RPMI7951 (cell line): ENCODE measurements at places on chromosomes 3 and 15. TPM values are rescaled to one million over a fixed set of nuclear protein-coding genes. Genes with fewer than 3 reads are reported as not detected.

GRCh38 chr3:105662306-105662705 is 206.5 kb downstream of the CBLB start:
- DNase-seq: no peak

DNA sequence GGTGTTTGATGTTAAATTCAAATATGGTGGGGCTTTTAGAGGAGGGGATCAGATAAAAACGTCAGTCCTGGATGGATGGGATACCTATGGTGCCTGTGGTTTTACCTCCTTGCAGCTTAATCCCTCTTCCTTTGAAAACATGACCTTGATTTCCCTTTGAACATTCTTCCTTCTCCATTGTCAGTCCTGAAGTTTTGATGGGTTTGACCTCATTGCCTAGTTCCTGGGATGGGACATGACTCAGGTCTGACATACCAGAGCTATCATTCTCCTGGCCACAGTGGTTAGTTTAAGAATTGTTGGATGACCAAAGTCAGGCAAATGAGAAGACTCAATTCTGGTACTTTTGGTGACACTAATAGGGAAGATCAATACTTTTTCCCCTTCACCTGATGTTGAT is 87.2 kb downstream of the PRICKLE2 start:
- peak; percentile 58 for DNase-seq

- DNase-seq: no peak
Measured at GRCh38 chr3:45518376-45519135, 76.0 kb upstream of the LIMD1 start.

DNA sequence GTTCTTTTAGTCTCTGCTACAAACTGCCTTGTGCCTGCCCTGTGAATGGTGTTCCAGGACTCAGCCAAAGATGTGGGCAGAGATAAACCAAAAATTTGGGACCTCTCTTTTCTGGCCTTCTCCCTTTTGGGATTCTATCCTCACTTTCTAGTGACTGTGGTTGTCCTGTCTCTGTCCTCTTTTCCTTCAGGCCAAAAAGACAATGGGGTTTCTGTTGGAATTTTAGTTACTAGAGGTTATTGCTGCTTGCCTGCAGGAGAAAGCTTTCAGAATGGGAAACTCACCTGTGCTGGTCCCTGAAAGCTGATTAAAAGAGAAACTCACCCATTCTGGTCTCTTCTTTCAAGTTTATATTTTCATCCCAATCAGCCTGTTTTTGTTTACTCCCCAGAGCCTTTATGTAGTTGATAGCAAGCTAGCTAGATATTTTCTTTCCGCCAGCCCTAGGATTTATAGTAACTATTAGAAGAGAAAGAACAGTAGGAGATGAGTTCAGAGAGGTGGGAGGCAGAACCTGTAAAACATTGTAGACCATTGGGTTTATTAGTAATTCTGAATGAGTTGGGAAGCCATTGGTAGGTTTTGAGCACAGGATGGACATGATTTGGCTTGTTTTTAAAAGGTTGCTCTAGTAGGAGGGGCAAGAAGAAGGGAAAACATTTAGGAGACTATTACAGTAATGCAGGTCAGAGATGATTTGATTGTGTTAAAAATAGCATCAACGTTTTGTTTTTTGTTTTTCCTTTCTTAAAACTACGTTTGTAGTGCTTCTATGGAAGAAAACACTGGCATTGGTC is 138.9 kb downstream of the TCF12 start:
- no peak for DNase-seq

- DNase-seq: peak; percentile 62
Measured at GRCh38 chr15:70956201-70956995, 63.8 kb downstream of the LRRC49 start.

- no peak for DNase-seq
Measured at GRCh38 chr3:72559385-72559784, 288.9 kb downstream of the SHQ1 start.

Gene PTPRG
- 43.0 and 44.9 TPM in 2 replicates for total RNA-seq

GRCh38 chr3:43689166-43689565 is 1.6 kb upstream of the ABHD5 start:
- no peak for DNase-seq

DNA sequence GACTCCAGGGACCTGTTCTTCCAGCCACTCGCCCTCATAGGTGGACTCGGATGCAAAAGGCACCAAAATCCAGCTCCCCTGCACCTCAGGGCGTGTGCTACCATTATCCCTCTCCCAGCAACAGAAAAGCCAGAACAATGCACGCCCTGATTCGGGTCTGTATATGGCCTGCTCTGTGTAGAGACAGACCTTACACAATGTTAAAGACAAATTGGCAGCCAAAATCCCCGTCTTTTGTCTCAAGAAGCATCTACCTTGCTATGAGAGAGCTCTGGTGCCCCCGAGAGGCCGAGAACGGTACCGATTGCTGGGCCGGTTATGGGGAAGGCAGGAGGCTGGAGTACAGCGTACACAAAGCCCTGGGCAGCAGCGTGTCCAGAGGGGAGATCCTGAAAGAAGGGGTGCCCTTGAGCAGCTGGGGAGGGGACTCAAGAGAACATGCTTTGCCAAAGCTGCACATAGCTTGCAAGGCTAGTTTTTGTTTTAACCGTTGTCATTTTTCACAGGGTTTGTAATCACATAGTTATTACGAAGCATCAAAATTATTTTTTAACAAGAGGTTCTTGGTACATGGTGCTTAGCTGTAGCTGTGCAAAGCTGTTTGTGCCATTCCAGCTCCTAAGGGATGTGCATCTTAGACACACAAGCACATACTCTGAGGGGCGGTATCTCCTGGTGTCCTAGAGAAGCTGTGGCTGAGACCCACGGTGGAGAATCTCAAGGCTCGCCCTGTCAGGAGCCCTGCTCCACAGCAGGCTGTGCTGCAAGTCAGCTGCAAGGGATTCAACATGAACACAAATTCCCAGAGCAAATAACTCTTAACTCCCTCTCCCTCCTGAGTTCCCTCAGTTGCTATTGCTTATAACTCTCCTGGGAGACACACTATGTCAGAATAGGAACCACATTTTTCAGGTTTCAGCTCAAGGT is 461.5 kb upstream of the PPP2R3A start:
- DNase-seq: peak; percentile 66

DNA sequence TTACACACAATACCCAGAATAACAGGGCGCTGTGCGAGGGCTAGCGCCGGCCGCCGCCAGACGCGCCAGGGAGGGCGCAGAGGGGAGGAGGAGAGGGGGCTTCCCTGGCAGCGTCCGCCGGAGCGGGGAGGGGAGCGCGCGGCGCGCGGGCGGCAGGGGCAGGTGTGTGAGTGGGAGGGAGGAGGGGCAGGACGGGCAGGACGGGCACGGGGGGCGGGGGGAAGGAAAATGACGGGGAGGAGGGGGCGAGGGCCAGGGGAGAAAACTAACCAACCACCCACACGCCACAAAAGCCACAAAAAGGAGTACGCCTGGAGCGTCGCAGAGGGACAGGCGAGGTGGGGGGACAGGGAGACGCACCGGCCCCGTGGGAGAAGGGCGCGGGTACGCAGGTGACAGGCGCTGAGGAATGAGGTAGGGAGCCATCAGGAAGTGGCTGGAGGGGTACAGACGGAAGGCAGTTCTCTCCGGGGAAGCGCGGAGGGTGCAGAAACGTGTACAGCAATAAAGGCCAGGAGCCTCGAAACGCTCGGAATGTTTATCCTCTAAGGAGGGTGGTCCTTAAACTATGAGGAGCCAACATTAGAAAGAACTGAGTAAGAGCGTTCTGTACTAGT is 610 bp upstream of the SATB1 start:
- DNase-seq: no peak

DNA sequence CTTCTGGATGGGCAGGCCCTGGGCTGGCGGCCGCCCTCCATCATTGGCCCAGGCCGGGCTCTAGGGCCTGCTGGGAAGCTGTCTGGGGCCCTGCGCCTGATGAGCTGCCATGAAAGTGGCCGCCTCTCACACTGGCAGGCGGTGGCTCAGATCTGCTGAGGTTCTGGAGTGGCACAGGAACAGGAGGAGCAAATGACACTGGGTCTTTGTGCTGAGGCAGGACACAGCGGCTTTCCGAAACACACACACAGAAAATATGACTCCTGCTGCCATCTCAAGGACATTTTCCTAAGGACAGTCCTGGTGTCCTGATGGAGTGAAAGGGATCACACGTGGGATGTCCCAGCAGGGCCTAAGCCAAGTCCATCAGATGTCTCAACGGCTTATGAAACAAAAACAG is 103.5 kb downstream of the NUP210 start:
- no peak for DNase-seq

Gene AADACL2
- total RNA-seq: not detected in 2 replicates

GRCh38 chr15:60358935-60359682 is 38.7 kb downstream of the ANXA2 start:
- DNase-seq: peak; percentile 82

- DNase-seq: peak; percentile 48
Measured at GRCh38 chr3:127959873-127960272, 44.8 kb downstream of the KBTBD12 start.

- DNase-seq: no peak
Measured at GRCh38 chr3:6567241-6567640, 293.7 kb upstream of the GRM7 start.

Gene ULK3
- total RNA-seq: 14.3 and 15.1 TPM in 2 replicates

DNA sequence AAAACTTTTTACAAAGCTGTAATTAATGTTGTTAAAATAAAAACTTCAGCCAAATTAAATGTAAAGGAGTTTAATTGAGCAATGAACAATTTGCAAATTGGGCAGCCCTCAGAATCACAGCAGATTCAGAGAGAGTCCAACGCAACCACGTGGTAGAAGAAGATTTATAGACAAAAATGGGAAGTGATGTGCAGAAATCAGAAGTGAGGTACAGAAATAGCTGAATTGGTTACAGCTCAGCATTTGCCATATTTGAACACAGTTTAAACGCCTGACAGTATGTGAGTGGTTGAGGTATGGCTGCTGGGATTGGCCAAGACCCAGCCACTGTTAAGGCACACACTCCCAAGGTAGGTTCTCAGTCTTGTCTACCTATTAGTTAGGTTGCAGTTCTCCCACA is 14.4 kb upstream of the PLA2G4D start:
- no peak for DNase-seq

- no peak for DNase-seq
Measured at GRCh38 chr15:85456798-85457197, 76.4 kb downstream of the AKAP13 start.

DNA sequence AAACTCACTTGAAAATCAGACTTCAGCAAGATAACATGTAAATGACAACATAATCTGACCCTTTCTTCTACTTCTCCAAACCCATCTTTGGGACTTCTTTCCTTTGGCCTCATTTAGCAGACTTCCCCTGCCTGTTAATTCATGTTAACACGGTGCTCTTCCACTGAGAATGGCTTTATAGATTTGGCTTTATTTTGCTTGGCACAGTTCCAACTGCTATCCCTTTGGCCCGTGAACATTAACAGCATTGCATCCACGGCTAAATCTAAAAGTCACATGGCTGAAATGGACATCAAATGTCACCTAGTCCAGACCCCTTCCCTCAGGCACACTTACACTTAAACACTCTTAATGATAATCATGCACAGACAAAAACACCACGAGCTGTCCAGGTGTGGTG is 3.8 kb downstream of the ZMAT3 start:
- no peak for DNase-seq

DNA sequence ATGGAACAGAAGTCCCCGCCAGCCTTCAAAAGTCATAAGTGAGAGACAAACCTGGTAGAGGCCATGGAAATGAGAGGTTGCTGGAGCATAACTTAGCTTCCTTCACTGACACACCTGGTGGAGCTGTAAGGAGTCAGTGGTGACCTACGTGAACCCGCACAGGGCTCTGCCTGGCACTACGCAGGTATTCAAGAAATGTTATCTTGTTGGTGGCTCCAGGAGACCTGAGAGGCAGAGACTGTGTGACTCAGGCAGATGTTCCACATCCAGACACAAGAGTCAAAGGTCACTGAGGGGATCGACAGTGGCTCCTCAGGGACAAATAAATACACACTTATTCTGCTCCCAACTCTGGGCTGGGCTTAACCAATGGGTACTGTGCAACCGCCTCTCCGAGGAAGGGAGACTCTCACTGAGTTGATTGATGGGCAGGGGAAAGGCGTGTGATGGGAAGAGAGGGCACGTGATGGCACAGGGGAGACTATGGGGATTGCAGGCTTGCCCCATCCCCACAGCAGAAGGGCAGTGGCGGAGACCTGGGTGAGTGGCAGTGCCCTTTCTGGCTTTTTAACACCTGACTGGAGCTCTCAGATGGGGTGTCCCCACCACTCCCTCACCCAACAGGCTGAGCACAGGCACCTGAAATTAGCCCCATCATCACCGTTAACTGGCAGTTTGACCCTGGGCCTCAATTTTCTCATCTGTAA is 111.7 kb upstream of the SMAD3 start:
- no peak for DNase-seq

DNA sequence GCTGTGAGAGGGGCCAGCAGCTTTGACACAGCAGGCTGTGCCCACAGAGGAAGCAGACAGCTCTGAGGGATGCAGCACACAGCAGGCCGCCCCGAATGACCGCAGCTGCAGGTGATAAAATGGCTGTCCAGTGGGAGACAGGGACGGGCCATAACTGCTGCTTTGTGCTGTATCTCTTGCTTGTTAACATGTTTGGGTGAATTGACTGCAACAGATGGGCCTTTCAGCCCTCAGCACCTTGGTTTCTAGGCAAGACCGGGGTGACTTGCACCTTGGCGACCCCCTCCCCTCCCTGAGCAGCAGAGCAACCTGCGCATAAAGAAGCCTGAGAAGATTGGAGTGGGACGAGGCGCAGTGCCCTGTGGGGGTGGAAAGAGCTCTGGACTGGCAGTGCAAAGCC is 36.6 kb upstream of the CLK3 start:
- DNase-seq: no peak

DNA sequence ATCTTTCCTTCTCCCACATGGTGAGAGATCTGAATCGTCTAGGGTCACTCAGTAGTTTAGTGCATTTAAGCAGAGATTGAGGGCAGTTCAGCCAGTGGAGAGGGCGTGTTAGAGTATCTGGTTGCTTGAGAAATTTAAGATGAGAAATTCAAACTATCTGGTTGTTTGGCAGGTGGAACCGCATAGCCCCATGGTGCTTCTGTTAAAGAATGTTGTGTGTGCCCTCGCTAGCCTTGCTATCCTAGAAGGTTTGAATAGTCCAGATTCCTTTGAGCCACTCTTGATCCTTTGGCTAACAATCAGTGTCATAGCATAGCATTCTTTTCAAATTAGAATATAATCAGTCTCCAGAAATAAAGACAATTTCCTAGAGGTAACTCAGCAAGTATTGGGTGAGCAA is 32.1 kb downstream of the ABHD17C start:
- DNase-seq: no peak

Gene KCNH8
- total RNA-seq: not detected in 2 replicates

GRCh38 chr15:64456634-64457108 is 3.7 kb upstream of the ZNF609 start:
- DNase-seq: peak; percentile 14

DNA sequence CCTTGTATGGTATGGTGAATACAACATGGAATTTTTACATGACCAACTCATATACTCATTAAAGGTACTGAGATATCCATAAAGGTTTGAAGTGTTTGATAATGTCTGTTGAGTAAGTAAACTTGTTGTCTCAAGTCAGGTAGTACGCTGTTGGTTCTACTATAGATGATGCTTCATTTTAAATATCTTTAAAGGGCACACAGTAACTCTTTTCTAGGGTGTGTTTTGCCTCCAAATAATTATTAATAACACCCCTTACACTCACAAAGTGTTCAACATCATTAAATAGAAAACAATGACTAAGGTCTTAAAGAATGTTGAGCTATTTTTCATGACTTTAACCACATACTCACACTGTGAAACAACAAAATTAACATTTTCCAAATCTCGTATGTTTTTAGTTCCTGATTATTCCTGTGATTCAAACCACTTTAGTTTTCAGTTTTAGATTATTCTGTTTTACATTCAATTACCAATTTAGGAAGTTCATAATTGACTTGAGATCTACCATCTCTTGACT is 220.0 kb upstream of the NANOGP8 start:
- DNase-seq: no peak

Gene TRAT1
- total RNA-seq: not detected in 2 replicates

GRCh38 chr3:187777331-187777941 is 32.2 kb upstream of the BCL6 start:
- peak; percentile 80 for DNase-seq

Gene RBP2
- total RNA-seq: not detected in 2 replicates
